Immature natural killer cell (primary cell): ENCODE measurements at places on chromosomes 2 and 18.

DNA sequence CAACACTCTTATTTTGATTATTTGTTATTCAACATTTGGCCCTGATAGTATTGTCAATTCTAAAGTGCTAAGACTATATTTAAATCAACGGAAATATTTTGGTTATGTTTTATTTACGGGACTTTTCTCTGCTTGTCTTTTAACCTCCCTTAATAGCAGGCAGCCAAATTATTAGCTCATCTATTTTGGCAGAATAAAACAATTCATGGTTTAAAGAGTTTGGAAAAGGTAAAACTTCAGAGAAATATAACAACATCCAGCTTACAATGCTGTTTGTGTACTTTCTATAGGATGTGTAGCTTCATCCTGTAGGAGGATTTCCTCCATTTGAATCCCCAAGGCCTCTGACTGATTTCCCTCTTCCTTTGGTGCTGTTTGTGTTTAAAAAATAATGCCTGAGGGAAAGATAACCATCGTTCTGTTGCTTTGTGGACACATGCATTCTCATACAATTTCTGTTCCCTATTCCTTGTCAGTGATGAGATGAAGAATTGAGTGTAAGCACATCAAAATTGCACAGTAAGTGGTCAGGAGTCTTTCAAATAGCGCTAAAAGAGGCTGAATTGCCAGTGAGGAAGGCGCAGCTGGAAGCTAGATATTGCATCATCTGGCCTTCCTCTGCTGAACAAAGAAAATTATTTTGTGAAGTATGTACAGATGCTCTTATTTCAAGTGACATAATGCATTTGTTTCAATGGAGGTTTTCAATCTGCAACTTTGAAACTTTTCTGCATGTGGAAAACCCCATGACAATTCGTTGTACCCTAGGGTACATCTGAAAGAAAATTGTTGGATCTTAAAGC, 80.3 kb downstream of the CD28 start:
- DNase-seq, result no peak

DNA sequence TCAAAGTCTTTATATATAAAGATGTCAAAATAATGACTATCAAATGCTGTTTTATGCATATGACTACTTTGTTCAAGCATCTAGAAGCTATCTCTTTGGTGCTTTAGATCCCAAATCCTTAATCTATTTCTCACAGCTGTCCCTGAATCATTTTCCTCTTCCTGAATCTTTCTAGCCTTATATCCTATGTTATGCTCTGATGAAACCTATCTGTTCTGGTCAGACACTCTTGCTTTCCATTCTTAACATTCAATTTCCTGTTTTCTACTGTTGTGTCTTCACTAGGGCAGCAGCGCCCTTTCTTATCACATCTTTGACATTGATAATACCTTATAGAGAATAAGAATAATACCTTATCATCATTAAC, 6.3 kb upstream of the PARD3B start:
- no peak for DNase-seq

- DNase-seq, result no peak
Measured at GRCh38 chr18:74264303-74265020, 27.3 kb downstream of the CYB5A start.

- no peak for DNase-seq
Measured at GRCh38 chr2:24496959-24497358, 5.9 kb downstream of the NCOA1 start.

DNA sequence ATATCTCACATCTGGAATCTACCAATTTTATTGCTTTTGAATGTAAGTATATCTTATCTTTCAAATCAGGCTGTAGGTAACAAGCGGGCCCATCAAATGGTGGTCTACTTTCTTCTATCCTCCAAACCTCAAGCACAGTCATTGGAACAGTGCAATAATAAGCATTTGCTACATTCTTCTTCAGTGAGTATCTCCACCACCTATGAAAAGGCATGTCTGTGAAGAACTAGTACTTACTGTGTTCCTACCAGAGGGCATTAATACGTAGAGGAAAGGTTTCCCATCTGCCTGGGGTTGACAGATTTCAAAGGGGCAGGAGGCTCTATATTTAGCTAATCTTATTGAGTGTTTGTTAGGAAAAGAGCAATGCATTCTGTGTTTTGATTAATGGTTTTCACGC, 411.1 kb downstream of the NCKAP5 start:
- DNase-seq, result no peak

GRCh38 chr2:73703675-73704074, 33.5 kb downstream of the TPRKB start:
- DNase-seq, result no peak

DNA sequence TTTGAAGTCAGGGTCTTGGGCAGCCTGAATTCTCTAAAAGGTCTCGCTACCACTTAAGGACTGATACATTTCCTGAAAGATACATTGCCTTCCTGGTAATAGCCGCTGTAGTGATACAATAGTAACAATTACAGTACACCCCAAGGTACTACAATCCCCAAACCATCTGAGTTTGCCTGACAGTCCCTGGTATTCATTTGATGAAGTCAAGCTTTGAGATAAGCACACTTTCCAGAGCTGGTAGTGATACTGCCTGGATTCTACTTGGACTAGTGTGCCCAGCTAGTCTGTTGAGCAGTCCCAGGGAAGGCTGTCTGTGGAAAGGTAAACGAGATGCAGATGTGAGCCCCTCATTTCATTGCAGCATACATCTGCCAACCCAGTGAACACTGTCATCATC, 24.4 kb upstream of the ITGB6 start:
- DNase-seq, result no peak

DNA sequence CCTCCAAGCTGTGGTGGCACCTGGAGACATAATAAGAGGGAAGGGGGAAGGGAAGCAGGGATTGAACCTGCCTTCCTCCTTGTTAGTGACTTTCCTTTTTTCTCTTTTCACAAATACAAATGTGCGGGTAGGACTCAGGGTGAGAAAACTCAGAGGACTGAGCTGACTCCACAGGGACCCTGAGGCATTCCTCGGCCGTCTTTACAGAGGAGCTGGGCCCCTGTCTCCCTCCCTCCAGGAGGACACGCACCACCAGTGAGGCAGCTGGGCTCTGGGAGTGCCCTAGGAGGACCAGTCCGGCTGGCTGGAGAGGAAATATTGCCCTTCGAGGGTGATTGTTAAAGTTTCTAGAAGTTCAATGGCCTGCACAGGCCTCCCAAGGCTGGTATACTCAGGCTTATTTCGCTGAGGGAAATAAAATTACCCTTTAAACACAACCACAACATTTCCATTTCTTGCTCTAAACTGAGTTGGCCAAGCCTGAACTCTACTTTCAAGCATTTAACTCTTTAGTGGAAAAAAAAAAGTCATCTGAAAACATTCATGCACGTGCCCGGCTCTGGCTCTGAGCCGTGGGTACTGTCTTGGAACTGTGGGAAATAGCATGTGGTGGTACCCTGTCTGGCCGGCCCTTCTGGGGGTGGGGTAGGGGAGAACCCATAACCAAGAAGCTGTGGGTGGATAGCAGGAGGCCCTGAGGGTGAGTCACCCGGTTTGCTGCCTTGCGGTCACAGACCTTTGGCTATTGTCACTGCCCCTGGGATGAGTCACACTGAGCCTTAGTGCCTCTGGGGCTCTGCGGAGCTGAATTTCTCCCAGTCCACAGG, 116.0 kb downstream of the COPS8 start:
- DNase-seq, result no peak

GRCh38 chr18:53918091-53918490, 306.4 kb downstream of the MBD2 start:
- DNase-seq, result no peak

- no peak for DNase-seq
Measured at GRCh38 chr2:171226461-171226860, 65.8 kb upstream of the TLK1 start.

DNA sequence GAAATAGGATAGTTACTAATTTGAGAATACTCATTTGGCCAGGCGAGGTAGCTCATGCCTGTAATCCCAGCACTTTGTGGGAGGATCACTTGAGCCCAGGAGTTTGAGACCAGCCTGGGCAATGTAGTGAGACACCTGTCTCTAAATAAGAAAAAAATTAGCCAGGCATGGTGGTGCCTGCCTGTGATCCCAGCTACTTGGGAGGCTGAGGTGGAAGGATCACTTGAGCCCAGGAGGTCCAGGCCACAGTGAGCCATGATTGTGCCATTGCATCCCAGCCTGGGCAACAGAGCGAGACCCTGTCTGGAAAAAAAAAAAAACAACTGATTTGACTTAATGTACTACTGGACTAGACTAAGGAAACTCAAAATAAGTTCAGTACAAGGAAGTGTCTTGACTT, 32.7 kb upstream of the ZNF638 start:
- DNase-seq, result no peak

GRCh38 chr2:102106133-102106556, 36.4 kb upstream of the IL1R1 start:
- DNase-seq, result no peak

DNA sequence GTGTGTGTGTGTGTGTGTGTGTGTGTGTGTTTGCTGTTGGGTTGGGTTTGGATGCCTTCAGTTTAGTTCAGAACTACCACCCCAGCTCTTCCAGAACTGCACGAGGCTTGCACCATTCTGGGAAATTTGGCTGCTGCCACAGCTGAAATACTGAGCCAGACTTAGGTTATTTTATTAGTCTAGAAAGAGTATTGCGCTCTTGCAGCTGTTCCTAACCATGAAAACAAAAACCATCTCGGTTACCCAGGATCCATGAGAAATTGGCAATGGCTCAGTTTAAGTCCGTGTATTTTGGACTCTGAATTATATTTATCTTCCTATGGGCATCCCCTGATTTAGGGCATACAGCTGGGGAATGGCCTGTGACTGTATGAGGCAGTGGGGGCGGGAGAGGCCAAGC, 83.2 kb downstream of the TANC1 start:
- no peak for DNase-seq

GRCh38 chr18:40159141-40160017, 1795.7 kb upstream of the PIK3C3 start:
- no peak for DNase-seq

- DNase-seq, result no peak
Measured at GRCh38 chr2:80303909-80304837, at the start of gene LRRTM1. Gene LRRTM1, minus strand, starts transcription at chr2:80304752. Its CDS starts 933 bp downstream, at chr2:80303819.

DNA sequence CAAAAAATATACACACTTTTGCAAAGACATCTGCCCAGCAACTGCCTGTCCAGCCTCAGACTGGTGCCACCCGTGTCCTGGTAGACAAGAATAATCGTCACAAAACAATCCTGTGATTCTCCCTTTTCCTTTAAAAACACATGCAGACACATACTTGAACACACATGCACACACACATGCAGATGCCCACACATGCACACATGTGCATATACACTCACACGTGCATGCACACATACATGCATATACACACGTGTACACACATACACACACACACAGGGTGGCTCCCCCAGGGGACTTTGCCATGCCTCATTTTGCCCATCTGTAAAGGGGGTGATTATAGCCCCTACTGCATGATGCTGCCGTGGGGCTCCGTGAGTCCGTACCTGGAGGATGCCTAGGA, 24.9 kb upstream of the ALPP start:
- DNase-seq, result no peak

GRCh38 chr18:62436636-62437234, 86.1 kb upstream of the ZCCHC2 start:
- DNase-seq, result no peak

DNA sequence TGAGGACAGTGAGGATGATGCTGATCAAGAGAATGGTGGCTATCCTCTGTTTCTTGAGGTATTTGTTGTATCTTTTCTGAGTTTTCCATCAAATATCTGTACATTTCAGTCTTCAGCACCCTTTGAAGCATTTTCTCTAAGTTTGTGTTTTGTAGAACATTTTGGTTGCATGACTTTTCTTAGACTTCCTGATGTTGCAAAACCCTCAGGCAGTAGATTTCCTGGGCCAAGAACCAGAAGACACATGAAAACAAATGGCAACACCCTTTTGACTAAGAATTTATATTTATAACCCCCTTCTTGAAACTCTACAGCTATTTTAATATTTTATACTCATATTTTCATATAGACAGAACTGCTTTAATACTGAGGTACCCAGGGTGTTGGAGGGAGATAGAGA, 16.2 kb downstream of the HNMT start:
- DNase-seq, result no peak

DNA sequence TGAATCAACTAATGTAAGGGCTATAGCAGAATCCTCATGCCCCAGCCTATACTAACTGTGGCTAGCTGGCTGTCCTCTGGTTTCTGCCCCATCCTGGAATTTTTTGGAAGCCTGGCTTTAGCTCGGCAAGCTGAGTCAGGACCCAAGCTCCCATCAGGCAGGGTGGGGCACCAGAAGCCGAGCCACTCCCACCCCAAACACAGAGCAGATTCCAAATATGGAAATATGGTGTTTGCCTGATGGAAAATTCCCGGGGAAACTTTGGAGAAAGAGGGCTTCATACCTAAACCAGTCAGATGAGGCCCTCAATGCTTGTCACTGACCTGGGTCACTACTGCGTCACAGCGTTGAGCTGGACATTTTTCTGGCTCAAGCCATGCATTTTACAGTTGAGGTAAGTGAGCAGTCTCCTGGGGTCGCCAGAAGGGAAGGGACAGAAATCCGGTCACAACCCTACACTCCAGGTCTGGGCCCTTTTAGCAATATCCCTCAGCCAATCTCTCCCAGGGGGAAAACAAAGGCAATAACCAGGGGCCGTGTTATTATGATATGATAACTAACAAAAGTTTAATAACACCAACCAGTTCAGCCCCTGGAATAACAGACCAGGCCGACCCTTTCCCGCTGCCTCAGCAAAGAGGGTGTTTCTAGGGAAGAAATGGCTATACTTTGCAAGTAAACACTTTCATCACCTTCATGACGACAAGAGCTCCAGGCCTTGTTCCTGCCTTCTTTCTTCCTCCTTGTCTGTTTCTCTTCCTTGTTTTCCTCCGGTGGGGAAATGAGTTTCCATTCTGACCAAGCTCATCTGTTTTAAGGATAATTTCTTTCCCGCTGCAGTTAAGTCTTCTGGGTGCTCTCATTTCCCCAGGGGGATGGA, 37.7 kb downstream of the PSD4 start:
- no peak for DNase-seq

DNA sequence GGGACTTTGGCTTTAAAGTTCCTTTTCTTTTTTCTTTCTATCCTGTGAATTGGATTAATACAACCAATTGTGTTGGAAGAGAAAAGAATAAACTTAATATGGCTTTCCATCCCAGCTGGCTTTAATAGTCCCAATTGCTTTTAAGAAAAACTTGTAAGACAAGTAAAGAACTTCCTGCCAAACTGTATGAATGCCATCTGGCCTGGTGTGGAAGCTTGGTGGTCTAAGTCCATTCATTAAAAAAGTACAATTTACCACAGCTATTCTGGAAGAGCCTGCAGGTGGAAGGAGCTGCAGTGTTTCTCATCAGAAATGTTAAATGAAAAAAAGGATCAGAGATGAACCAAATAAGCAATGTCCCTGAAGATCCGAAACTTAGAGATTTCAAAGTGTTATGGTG, 103.9 kb downstream of the KLHL14 start:
- no peak for DNase-seq

DNA sequence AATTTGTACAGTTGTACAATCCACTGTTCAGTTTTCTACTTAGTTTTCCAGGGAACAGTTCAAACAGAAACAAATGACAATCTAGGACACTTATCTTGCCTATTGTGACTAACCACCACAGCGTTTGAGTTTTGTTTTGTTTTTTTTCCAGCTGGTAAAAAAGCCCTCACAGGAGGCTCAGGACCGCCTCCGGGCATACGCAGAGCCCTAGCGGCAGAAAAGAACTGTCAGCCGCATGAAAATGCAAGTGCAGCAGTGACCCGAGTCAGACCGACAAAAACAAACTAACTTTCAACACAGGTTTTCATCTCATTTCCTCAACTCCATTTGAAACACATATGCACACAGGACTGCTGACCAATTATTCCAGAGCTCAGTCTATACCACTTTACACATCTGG, 68.6 kb downstream of the STEAP3 start:
- peak; percentile 4 for DNase-seq

GRCh38 chr2:94956797-94957391, 68.6 kb upstream of the MAL start:
- peak; percentile 0 for DNase-seq
